Right atrium auricular region (tissue), 2 donors: ENCODE measurements at places on chromosomes 13 and 19. TPM values are rescaled to one million over a fixed set of nuclear protein-coding genes. Genes with fewer than 3 reads are reported as not detected.

The ZNF567 gene
- total RNA-seq = 5.6 TPM

The AP1M2 gene
- total RNA-seq = not detected

The DLEU7 gene
- not detected for total RNA-seq

The ZNF724 gene
- total RNA-seq = 1.4 TPM

- H3K27ac ChIP-seq = peak overlapping the region; percentile 84
- no peaks in the 10 kb centered on the region for H3K36me3 ChIP-seq
- DNase-seq = no peak
- H3K4me3 ChIP-seq = peak overlapping the region; percentile 64
- H3K27me3 ChIP-seq = no peaks in the 10 kb centered on the region
Measured at GRCh38 chr13:33351319-33351718, 65.8 kb upstream of the STARD13 start.

- H3K27ac ChIP-seq = no peak overlapping the region
- no peaks in the 10 kb centered on the region for H3K27me3 ChIP-seq
- H3K36me3 ChIP-seq = no peaks in the 10 kb centered on the region
- peaks cover 29% of the 10 kb centered on the region for H3K4me1 ChIP-seq
- no peak for DNase-seq
Measured at GRCh38 chr13:100234006-100234405, 145.1 kb downstream of the PCCA start.

DNA sequence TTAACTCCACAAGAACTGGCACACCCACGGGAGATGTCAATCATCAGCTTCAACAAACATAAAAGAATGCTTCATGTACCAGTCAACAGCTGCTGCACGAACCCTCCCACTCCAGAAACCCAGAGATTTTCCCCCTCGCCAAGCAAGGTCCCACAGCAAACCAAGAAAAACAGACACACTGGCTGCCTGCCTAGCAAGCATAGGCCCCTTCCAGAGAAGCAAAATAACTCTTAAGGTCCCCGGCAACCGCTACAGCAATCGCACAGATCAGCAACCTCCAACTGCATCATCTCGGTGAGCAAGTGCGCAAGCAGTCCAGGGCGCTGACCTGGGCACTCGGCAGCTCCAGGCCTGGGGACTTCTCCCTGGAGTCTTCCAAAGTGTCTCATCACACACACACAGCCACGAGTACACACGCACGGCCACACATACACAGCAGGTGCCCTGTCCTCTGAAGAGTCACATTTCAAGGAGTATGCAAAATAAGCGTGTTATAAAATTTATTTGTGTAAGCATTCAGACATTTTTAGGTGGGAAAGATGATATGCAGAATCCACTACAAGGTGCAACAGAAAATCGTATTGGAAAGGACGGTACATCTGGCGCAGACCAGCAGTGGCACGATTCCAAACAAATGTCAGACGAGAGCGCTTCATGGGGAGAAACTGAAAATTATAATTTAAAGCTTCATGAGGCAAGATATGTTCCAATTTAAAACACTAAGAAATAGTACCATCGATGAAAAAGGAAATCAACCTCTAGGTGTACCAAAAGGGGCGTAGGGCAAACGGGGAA, 125.0 kb downstream of the STK24 start:
- no peak overlapping the region for H3K4me3 ChIP-seq
- H3K27ac ChIP-seq = peak overlapping the region; percentile 43
- no peaks in the 10 kb centered on the region for H3K27me3 ChIP-seq
- peaks cover 72% of the 10 kb centered on the region for H3K4me1 ChIP-seq
- DNase-seq = peak; percentile 87
- H3K36me3 ChIP-seq = peaks cover 34% of the 10 kb centered on the region

DNA sequence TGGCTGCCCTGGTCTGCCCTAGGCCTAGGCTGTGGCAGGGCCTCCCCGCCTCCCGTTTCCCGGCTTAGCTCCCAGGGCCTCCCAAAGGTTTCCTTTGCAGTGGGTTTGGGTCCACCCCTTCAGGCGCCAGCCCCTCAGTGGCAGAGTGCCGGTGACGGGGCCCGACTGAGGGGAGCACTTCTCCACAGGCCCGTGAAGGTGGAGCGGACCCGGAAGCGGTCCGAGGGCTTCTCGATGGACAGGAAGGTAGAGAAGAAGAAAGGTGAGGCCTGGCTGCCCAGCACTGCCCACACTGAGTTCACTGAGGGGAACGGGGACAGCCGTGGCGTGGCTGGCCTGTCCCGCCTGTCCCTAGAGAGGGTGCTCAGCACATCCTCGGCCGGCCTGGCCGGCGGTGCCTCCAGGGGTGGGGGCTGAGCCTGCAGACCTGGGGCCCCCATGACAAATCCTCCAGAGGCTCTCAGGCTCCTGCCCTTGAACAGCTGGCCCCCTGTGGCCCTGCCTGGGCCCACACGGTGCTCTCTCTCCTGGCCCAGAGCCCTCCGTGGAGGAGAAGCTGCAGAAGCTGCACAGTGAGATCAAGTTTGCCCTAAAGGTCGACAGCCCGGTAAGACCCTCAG, 20.4 kb downstream of the PLIN4 start:
- no peak overlapping the region for H3K4me3 ChIP-seq
- H3K4me1 ChIP-seq = no peaks in the 10 kb centered on the region
- H3K27me3 ChIP-seq = no peaks in the 10 kb centered on the region
- H3K27ac ChIP-seq = no peak overlapping the region
- H3K36me3 ChIP-seq = peaks cover 88% of the 10 kb centered on the region
- DNase-seq = no peak

- no peaks in the 10 kb centered on the region for H3K27me3 ChIP-seq
- H3K4me3 ChIP-seq = no peak overlapping the region
- peaks cover 31% of the 10 kb centered on the region for H3K4me1 ChIP-seq
- no peak for DNase-seq
- H3K27ac ChIP-seq = no peak overlapping the region
Measured at GRCh38 chr19:45502111-45502510, 3.9 kb downstream of the PPM1N start.

The NLRP11 gene
- total RNA-seq = not detected

DNA sequence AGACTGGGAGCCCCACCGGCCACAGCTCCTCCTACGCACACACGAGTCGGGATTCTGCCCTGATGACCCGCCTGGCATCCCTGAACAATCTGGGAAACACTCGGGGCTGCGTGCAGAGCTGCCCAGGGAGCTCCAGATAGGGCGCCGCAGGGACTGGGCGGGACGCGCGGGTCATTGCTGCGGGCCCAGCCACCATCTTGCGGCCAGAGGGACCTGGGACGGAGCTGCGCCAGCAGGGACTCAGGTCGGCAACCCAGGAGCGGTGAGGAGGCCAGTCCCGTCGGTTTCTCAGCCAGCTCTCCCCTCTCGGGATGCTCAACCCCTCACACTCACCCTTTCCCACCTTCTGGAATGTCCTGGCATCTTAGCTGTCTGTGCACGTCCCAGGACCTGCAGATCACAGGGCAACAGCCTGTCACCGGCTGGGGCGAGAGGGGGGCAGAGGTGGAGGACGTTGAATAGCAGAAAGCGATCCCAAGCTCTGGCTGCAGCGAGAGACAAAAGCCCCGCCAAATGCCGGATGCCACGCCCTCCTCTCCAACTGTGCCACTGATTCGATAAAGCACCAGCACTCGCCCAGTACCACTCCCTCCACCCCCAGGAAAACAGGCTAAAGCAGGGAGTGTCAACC, 20.4 kb upstream of the ZNF91 start:
- H3K27ac ChIP-seq = no peak overlapping the region
- no peaks in the 10 kb centered on the region for H3K27me3 ChIP-seq
- H3K4me3 ChIP-seq = peak overlapping the region; percentile 26
- no peaks in the 10 kb centered on the region for H3K36me3 ChIP-seq
- no peak for DNase-seq
- no peaks in the 10 kb centered on the region for H3K4me1 ChIP-seq

DNA sequence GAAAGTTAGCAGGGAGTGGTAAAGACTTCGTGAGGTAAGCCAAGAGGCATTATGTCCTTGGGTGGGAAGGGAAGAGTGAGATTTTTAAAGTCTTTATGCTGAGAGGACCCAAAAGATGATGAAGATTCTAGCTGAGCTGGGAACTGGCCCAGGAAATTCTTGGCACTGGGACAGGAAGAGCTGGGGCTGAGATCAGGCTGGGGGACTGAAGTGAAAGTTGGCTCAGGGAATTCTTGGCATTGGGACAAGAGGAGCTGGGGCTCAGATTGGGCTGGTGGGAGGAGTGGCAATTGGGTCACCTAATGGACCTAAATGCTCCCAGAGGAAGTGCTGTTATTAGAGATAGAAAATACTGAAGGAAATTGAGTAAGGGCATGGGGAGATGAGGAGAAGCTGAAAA, 8.8 kb downstream of the SCEL start:
- H3K36me3 ChIP-seq = no peaks in the 10 kb centered on the region
- H3K4me1 ChIP-seq = no peaks in the 10 kb centered on the region
- DNase-seq = peak; percentile 72
- H3K27me3 ChIP-seq = no peaks in the 10 kb centered on the region
- H3K4me3 ChIP-seq = no peak overlapping the region

GRCh38 chr13:101916108-101916774, 463.8 kb downstream of the ITGBL1 start:
- peaks cover 14% of the 10 kb centered on the region for H3K27me3 ChIP-seq
- H3K4me1 ChIP-seq = no peaks in the 10 kb centered on the region
- no peak overlapping the region for H3K27ac ChIP-seq

DNA sequence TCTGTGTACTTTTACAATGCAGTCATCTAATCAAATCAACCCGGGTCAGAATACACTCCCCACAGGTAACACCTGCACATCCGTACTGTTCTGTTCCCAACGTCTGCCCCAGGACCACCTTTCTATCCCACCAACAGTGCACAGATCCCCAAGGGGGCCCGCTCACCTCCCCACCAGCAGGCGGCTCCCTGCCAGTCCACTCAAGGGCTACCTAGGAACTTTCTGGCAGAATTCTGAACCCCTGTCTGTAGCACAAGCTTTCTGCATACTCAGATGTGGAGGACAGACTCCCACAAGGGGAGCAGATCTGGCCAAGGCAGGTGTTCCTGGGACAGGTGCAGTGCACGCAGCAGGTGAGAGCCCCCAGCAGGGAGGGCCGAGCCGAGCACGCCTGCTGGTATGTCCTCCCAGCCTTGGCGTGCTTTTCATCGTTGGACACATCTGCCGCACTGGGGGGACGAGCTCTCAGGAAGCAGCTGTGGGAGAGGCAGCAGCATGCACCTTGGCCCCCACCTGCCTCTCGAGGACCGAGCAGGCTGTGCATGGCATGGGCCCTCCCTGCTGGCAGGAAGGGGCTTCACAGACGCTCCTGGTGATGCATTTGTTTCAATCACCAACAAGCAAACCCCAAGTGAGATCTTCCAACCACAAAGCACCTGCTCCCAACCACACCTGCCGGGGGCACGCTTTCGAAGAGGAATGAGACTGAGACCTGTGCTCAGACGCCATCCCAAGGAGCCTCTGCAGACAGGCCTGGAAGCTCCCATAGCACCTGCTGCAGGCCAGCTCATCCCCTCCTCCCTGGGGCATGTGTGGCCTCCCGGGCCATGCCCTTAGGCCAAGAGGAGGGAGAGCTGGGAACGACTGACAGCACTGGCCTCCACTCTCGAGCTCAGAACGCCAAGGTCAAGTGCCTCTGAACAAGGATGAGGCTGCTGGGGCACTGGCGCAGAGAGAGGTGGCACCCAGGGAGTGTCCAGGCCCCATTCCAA, 35.9 kb downstream of the RAB20 start:
- H3K36me3 ChIP-seq = no peaks in the 10 kb centered on the region
- H3K4me1 ChIP-seq = no peaks in the 10 kb centered on the region
- no peaks in the 10 kb centered on the region for H3K27me3 ChIP-seq

DNA sequence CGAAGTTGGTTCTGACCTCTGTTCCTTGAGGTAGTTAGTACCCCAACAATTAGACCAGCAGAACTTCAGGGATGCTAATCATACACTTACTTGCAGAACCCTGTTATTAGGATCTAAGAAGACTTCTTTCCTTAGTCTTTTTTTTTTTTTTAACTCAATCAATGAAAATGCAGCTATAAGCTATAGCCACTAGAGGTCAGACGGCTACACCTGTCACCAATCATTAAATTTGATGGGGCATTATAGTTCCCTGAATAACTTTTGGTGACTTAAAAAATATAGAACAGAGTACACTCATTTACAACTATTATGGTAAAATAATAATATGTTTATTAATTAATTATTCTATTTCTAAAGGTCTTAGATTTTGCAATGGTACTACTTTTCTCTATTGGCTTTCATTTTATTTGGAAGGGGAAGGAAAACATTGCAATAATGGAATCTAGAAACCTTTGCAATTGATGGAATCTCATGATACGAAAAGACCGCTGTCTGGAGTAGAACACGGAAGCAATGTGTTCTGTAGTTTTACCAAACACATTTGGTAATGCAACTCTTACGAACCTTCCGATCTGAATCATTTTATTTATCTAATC, 483.2 kb downstream of the DIAPH3 start:
- no peak for DNase-seq
- H3K4me3 ChIP-seq = no peak overlapping the region
- H3K36me3 ChIP-seq = no peaks in the 10 kb centered on the region
- peaks cover 5% of the 10 kb centered on the region for H3K4me1 ChIP-seq
- no peaks in the 10 kb centered on the region for H3K27me3 ChIP-seq
- no peak overlapping the region for H3K27ac ChIP-seq

The SH2D3A gene
- total RNA-seq = not detected

- peaks cover 77% of the 10 kb centered on the region for H3K4me1 ChIP-seq
- H3K27ac ChIP-seq = peak overlapping the region; percentile 98
- peak; percentile 92 for DNase-seq
- peak overlapping the region; percentile 88 for H3K4me3 ChIP-seq
Measured at GRCh38 chr19:2049741-2050348, 1.2 kb downstream of the MKNK2 start.

DNA sequence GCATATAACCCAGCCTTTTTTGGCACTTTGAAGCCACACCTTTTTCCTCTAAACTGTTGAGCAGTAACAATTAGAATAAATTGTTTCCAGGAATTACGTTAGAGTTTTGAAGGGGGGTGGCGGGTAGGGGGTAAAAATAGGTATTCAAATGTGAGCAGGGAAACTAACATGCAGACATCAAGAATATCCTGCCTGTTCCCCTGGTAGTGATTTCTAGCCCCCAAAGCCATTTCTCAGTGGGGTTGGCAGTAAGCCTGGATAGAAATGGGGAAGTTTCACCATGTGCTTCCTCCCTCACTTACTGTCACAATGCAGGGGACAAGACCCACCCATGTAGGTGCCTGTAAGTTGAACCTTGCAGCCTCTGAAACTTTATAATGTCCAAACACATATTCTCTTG, 3.8 kb downstream of the DOCK9 start:
- H3K36me3 ChIP-seq = no peaks in the 10 kb centered on the region
- peaks cover 64% of the 10 kb centered on the region for H3K4me1 ChIP-seq
- no peak overlapping the region for H3K4me3 ChIP-seq
- DNase-seq = no peak
- peak overlapping the region; percentile 72 for H3K27ac ChIP-seq
- H3K27me3 ChIP-seq = no peaks in the 10 kb centered on the region

- peak; percentile 94 for DNase-seq
- no peaks in the 10 kb centered on the region for H3K27me3 ChIP-seq
- no peaks in the 10 kb centered on the region for H3K4me1 ChIP-seq
Measured at GRCh38 chr19:45405435-45406225, 761 bp upstream of the PPP1R13L start.

- no peak overlapping the region for H3K4me3 ChIP-seq
- peaks cover 26% of the 10 kb centered on the region for H3K4me1 ChIP-seq
- DNase-seq = no peak
- no peaks in the 10 kb centered on the region for H3K27me3 ChIP-seq
- H3K27ac ChIP-seq = peak overlapping the region; percentile 63
- no peaks in the 10 kb centered on the region for H3K36me3 ChIP-seq
Measured at GRCh38 chr13:75437582-75438318, 44.2 kb downstream of the TBC1D4 start.

The PRDX2 gene
- 702 TPM for total RNA-seq

- no peak overlapping the region for H3K4me3 ChIP-seq
Measured at GRCh38 chr13:77000475-77000874, 8.6 kb downstream of the CLN5 start.

GRCh38 chr13:74795526-74795925, 661.3 kb upstream of the KLF12 start:
- H3K4me1 ChIP-seq = no peaks in the 10 kb centered on the region
- no peaks in the 10 kb centered on the region for H3K36me3 ChIP-seq
- H3K4me3 ChIP-seq = no peak overlapping the region
- DNase-seq = no peak
- no peak overlapping the region for H3K27ac ChIP-seq
- H3K27me3 ChIP-seq = no peaks in the 10 kb centered on the region
